Astrocyte of the spinal cord (primary cell): ENCODE measurements at places on chromosomes 1 and 21.

DNA sequence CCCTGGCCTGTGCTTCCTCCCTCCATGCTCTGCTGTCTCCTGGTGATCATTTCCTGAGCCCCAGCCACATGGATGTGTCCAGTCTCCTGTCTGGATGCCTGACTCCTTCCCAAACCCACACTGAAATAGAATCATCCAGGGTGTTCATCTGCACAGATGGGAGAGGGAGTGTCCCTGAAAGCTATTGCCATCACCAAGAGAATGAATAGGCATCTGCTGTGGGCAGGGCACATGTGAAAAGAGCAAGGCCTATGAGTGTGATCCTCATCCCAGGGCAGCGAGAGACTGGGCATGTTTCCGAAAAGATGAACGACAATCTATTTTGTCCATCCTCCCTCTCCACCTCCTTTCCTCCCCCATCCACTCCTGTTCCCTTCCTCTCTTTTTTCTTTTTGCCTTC is 5.0 kb downstream of the IGSF21 start:
- no peak for DNase-seq

GRCh38 chr1:11214698-11215380 is 25.7 kb downstream of the ANGPTL7 start:
- no peak for DNase-seq

DNA sequence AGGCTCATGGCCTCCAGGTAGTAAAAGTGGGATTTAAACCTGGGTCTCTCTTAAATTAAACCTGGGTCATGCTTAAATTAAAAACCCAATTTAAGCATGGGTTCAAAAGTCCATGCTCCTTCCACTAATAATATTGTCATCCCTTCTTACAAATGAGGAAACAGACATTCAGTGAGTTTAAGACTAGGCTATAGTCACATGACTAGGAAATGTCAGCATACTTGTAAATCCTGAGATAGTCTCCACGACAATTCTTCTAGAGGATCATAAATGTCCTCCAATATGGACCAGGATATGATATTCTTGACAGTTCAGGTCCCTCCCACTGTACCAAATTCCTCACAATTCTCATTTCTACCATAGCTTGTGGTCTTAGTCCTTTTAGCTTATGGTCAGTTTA is 10.5 kb upstream of the IGFN1 start:
- DNase-seq: no peak

GRCh38 chr1:172905452-172905851 is 145.3 kb downstream of the TNFSF18 start:
- peak; percentile 41 for DNase-seq

DNA sequence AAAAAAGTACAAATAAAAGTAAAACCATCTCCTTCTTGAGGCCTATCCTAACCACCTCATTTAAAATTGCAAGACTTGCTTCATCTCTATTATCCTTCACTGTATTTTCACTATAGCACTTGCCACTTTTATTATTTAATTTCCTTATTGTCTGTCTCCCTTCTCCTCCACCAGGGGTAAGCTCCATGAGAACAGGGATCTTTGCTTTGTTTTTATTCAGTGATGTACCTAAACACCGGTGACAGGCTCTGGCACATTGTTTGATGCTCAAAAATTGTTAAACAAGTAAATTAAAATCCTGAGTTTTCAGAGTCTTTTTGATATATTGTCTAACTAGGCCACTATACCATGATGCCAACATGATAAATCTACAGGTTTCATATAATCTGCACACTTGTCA is 17.2 kb upstream of the SPEN start:
- DNase-seq: no peak
